A172 (cell line): ENCODE measurements at places on chromosomes 4 and X. TPM values are rescaled to one million over a fixed set of nuclear protein-coding genes. Genes with fewer than 3 reads are reported as not detected.

DNA sequence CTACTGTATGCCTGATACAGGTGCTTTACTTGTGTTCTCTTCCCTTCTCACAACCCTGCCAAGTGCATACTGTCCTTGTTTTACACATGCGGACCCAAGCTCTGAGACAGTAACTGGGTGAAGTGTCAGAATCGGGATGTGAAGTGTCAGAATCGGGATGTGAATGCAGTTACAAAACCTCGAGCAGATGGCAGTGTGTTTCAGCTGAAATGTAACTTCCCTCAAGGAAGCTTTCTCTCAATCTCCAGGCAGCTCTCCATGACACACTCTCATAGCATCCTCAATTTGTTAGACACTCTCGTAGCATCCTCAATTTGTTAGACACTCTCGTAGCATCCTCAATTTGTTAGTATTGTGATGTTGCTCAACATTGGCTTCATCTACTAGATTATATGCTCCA, 1.1 kb upstream of the HPSE start:
- no peak for DNase-seq

DNA sequence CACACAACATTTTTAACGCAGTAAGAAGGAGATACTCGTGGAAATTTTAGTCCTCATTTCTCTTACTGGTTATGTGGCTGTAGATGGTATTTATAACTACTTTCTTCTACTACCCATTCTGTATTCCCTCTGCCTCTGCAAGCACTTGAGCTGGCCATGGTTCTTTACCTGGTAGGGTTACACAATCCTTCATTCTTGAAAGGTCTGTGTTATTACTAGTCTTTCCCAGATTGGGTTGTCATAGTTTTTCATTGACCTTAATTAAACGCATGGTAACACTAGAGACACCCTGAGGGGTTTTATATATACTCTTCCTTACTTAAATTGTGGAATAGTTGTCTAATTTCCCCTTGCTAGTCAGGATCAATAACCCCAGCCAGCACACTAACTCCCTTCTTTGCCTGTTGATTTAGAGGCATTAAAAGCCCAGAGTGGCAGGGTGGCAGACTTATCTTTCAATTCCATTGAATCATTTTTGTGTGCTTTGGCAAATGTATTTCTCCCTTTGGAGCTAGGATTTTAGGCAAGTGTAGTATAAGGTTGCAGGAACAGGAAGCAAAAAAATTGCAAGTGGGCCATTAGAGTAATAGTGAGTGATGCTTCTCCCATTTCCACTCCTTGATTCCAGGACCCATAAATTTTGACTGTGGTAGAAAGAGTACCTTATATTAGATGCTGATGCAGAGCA, 113.6 kb upstream of the EMCN start:
- no peak for DNase-seq

- no peak for DNase-seq
Observed at GRCh38 chrX:153456161-153456560, 10.3 kb upstream of the TREX2 start.

DNA sequence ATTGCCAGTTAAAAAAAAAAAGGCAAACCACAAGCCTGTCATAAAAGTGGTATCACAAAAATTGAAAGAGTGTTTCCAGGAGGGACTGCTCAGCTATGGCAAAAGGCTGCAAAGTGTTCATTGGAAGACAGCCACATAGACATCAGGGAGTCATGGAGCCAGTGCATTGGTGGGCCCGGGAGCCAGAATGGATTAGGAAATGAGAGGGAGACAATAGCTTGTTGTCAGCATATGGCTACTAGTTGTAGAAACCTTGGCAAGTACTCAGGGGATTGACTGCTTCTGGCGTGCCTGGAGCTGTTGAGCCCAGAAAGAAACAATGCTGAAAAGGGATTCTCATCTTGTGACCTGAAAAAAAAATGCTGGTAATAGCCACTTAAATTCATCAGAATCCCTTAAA, 5.0 kb downstream of the GAR1 start:
- no peak for DNase-seq

DNA sequence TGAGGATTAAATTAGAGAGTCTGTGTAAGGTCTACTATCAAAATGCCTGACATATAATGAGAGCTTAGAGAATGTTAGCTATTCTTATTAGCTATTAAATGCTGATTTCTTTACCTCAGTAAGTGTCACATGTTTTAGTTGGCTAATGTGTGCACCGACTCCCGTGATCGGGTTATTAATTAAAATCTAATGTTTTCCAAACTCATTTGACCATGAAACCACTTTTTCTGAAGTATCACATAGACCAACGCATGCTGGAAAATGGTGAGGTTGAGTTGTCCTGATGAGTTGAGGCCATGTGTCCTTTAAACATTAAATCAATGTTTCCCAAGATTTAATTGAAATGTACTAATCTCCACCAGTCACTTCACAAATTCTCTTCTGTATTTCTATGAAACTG, 84.8 kb upstream of the C1QTNF7 start:
- no peak for DNase-seq

GRCh38 chr4:122100508-122100907, 51.6 kb upstream of the BLTP1 start:
- DNase-seq: no peak

DNA sequence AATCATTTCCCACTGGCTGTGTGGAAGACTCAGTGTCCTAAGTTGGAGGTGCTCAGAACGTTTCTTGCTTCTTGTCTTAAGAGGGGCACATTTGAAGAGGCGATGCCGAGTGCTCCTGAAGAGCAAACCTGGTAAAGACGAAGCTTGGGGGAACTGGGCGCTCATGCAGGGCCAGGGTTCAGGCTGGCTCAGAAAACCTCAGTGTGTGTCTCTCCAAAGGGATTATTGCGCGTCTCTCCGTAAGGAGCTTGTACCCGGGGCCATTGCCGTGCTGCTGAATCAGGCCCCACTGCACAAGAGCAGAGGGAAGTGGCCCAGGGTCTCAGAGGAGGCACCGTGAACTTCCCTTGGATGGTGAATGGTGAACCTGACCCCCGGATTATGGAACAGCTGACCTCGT, 44.4 kb downstream of the PSAPL1 start:
- DNase-seq: no peak

DNA sequence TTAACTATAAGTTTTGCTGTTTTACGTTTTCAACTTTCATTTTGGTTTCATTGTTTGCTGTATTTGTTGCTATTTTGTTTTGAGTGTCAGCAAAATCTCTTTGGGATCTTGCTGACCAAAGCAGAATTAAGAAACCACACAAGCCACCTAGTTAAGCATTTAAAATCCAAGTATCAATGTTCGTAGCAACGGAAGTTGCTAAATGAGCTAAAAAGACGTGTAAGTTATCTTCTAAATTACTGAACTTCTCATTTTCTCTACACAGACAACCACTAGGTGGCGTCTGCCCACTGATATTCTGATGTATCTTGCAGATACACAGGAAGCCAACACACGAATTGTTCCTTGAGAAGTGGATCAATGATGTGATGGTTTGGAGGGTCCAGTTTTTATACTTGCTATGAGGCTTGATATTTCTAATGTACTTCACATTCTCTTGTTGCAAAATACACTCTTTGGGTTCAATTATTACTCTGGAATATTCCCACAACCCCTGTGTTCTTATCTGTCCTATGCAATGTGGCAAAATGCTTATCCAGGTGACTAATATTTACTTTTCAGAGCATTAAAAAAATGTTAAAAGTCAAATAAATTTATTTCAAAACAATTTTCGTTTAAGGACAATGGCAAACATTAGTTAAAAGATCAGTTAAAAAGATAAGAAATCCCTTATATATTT, 250.5 kb downstream of the TECRL start:
- peak; percentile 49 for DNase-seq

GRCh38 chr4:183906739-183907651, 1.9 kb downstream of the STOX2 start:
- no peak for DNase-seq

DNA sequence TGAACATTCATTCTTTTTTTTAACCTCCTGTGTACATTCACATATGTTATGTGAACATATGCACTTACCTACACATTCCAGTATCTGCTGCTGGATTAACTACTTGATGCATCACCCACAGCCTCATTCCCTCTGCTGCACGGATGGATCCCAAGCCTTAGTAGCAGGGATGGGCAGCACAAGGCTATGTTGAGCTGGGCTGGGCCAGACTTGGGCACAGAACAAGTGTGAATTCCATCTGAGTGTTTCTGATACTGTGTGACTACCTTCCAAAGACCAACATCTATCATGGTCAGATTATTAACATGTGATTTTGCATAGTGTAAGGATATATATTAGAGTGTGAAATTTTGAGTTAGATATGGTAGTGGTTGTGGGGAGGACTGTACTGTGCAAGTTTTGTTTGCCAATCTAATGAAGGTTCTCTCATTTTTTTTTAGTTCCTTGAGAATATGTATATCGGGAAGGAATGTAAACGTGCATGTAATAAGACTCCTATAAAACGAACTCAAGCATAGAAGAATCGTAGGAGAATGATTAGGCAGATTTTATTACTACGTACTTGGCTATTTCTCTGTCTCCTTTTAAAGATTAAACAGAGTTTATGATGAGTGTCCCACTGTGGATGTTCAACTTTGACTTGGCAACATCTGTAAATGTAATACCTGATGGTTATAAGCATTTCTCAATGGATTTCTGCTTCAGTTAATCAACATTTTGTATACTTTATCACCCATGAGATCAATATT, 23.4 kb upstream of the STBD1 start:
- DNase-seq: no peak

- DNase-seq: no peak
Observed at GRCh38 chr4:125091101-125091500, 223.7 kb upstream of the FAT4 start.

DNA sequence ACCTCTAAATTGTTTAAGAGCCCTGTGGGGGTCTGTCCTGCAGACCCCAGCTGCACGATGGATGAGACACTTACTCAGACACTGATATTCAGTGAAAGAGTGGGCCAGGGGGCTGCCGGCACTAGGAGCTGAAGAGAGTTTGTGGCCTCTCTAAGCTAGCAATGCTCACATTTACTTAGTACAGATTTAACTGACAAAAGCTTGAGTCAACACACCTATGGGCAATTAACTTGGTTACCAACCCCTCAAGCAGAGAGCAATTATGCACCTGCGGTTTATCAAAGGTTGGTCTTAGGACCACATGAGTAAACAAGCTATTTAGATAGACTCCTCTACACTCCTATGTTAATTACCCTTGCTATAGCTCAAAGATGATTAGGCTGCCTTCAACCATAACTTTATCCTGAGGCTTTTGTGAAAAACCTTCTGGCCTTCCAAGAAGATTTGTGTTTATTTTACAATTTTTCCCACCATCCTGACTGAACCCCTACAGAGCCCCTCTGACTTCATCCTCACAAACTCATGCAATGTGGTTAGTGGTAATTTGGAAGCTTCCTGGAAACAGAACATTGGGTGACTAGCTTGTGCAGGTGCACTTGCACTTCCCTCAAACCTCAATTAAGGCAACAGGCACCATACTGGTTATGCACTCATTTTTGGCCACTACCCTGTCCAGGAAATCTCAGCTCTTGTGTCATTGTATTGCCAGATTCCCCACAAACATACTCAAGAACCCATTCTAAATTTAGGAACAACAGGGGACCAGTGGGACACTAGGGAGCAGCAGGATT, 234.4 kb upstream of the ITM2A start:
- DNase-seq: no peak

GRCh38 chrX:139890991-139891700, 41.7 kb downstream of the ATP11C start:
- peak; percentile 38 for DNase-seq

GRCh38 chr4:173056710-173057109, 111.9 kb upstream of the GALNT7 start:
- DNase-seq: no peak

GRCh38 chrX:69152417-69152841, 12.8 kb downstream of the PJA1 start:
- DNase-seq: peak; percentile 29

DNA sequence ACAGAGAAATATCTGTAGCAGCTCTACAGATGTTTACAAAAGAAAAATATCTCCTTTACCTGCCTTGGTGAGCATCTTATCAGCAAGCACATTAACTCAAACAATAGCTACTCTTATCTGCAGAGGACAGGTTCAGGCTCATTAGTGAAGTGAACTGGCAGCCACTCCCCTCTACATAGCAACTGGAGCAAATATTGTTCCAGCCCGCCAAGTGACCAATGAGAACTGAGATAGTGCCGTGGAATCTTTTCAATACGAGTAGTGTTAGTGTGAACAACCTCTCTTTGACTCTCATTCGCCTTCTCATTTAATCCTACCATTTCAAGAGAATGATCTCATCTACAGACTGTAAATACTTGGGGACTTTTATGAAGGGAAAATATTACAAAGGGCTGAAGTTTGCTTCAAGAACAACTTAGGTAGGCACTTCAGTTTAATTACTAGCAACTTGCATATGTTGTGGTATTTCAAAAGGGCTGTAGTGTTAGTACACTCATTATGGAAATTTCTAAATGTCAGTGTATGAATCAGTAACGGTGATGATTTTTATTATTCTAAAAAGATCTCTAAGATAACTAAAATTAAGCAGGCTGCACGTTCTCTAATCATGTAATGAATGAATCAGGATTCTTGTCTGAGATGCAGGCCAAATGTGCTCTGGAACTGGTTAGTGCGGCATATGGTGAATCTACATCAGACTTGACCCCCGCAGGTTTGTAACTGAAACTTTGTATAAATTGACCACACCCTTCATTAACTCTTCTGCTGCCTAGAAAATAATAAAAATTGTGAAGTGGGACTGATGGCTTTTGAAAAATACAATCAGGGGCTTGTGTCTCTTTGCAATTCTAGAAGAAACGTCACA, 72.4 kb downstream of the PALLD start:
- no peak for DNase-seq

- DNase-seq: peak; percentile 42
Observed at GRCh38 chr4:89486042-89486441, 178.4 kb upstream of the GPRIN3 start.

DNA sequence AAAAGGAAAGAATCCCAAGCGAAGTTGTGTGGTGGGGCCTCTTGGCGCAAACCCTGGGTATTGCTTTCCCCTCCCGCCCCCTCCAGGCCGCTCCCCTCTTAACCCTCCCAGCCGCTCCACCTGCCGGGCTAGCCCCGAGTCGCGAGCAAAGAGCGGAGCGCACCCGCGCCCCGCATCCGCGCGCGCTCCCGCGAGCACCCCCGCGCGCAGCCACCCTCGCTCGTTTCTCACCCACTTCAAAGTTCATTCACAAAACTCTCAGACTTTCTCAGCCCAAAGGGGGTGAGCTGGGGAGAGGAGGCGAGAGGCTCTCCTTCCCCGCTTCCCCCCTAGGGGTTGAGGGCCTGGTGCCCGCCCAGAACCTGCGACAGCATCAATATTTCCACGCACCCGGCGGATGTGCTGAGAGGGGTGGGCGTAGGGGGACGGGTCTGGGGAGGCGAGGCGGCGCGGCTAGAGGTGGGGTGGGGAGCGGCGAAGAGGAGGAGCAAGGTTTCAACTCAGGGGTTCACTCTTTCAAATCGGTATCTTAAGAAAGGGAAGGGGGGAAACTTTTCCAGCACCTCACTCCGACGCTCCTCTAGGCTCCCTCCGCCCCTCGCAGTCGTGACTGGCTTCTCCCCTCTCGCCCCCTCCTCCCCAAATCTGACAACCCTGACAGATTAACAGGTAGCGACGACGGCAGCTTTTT, 1.8 kb downstream of the MAML3 start:
- DNase-seq: no peak

The KCND1 gene
- total RNA-seq: 0.67 and 0.91 TPM in 2 replicates

The MAGEE2 gene
- not detected in 2 replicates for total RNA-seq

The MAGEA11 gene
- not detected in 2 replicates for total RNA-seq

The PASD1 gene
- not detected in 2 replicates for total RNA-seq

The OTC gene
- total RNA-seq: not detected in 2 replicates

The SPACA5B gene
- total RNA-seq: not detected in 2 replicates

The FUNDC1 gene
- 45.6 and 54.2 TPM in 2 replicates for total RNA-seq
